ENCODE measurements at places on chromosomes 3 and 15.
A peak's percentile ranks its signal among the peaks of the same experiment; 100 is the strongest.

DNA sequence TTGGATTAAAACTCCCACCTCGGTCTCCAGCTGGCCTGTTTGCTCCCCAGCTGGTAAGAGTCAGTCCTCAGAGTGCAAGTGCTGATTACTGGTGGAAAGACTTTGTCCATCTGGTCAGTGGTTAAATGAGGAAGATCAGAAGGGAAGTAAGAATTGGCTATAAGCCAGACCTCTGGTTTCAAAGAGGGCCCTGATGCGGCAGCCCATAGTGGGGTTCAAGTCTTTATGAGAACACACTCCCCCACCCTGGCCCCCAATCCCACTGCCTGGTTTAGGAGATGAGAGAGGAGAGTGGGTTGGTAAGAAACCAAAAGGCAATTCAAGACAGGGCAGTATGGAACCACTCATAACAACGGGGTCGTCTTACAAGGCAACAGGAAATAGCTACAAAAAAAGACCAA, 65.0 kb downstream of the FRMD4B start:
- peak; percentile 66 for DNase-seq

DNA sequence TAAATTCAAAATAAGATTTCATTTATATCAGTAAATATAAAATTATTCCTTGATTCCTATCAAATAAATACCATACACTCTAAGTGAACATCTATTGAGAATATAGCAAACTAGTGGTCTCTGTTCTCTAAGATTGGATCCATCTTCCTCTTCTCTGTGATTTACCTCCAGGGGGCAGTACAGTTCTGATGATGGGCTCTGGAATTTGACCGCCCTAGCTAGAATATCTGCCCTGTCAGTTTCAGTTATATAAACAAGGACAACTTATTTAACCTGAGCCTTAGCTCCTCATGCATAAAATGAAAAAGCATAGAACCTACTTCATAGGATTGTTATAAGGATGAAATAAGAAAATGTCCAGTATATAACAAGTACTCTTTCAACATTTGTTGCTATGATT, 171.1 kb upstream of the CCDC54 start:
- no peak for DNase-seq

DNA sequence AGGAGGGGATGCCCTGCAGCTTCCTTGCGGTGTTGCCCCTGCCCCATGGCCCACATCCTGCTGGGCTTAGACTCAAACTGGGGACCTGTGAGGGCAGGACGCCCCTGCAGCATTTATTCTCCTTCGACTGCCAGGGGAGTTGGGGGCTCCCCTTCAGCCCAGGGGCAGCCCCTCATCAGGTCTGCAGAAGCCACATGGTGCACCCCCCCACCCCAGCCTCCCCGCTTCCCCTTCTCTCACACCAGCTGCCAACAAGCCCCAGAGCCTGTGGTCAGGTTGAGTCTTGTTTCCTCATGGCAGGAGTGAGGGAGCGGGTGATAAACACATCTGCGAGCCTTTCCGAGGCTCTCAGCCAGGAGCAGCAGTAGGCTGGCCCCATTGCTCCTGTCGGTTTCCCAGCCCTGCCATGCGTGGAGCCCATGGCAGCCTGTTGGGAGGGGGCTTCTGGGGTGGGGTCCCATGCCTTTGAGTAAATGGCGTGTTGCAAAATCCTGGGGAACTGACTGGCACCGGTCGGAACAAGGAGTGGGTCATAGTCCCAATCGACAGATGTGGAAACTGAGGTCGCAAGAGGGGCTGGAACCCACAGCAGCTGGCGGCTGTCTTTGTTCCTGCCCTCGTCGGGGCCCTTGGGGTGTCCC, 27.8 kb downstream of the WNT7A start:
- no peak for DNase-seq

DNA sequence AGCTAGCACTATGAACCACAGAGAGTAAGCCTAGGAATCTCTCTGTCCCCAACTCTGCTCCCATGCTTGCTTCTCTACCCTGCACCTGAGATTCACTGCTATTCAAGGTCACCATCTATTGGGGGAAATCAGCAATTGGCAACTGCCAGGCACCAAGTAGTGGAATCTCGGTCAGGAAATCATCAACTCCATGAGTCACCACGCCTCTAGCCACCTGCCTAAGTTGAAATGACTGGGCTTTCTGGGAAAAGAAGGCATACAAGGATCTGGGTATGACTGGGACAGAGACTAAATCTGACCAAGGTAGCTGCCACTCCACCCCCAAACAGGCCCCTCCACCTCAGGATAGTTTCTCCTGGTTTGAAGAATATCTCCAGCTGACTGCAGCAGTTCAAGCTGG, 464.1 kb upstream of the CBLB start:
- DNase-seq, result peak; percentile 37

- DNase-seq, result no peak
Measured at GRCh38 chr15:64800476-64800875, 25.0 kb downstream of the PIF1 start.

Data from GM12878 (cell line).